HuH-7.5 (cell line): ENCODE measurements at places on chromosomes 1 and 21.

DNA sequence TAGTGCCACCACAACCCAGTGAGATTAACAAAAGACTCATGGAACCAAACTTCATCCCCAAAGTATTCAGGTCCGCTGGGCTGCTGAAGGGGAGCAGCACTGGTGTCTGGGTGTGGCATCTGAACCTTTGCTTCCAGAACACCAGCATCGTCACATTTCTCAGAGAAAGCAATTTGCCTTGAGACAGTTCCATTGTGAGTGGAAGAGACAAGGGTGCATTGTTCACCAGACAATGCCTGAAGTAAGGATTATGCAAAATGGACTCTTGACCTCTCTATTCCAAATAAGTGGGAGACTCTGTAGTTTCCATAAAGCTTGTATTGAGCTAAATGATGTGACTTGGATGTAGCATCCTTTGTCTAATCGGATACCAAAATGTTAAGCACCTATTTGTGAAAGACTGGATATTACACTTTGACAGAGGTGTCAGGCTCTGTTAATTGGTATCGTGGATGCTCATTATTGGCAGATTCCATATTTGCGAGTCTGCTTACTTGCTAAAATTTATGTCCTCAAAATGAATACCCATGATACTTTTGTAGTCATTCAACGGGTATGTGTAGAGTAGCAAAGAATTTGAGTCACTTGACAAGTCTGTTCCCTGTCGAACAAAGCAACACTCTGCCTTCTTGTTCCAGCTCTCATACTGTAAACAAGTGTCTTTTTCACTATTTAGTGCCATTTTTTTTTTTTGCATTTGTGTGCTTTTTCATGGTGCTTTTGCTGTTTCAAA, 75.6 kb downstream of the MRPS6 start:
- DNase-seq: no peak

DNA sequence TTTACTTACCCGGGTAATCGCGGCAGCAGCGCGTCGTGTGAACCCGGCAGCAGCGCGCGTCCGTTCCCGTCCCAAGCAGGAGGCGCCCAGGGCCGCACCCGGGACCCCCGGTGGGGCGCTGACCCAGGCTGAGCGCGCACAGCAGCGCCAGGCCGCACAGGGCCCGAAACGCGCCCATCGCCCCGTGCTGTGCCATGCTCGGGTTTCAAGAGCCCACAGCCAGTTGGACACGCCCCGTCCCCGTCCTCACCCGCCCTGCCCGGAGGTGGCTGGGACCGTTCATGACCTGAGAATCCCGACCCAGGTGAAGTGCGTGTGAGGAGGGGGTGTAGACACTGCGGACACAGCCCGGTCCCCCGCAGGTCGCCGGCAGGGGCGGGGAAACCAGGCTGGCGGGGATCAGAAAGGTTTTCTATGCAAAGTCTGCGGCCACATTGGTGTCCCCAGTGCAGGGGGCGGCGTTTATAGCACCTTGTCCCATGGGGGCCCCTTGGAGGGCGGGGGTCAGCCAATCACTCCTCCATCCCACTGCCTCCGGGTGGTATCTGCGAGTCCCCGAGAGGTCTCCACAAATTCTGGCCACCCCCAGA, at the start of gene TNFRSF18:
TNFRSF18 (minus strand) TSS at position 217 of the 590 bp plus-strand sequence; CDS start at position 196, 21 bp downstream.
- DNase-seq: no peak

GRCh38 chr1:93414749-93415148, 33.2 kb upstream of the FNBP1L start:
- DNase-seq: no peak

DNA sequence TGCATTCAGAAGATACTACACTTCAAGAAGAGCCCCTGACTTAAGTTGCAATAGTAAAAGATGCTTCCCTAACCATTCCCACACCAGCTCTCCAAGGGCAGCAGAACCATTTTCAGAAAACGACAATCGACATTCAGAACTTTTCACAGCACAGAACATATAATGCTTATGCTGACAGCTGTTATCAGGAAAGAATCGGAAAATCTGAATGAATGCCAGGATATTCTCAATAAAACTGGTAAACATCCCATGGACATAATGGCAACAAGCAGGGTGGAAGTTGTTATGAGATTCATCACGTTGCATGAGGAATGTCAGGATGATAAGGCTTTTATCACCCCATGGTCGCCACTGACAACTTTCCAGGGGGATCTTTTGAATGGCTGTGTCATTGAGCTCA, 246.6 kb upstream of the CHRM3 start:
- DNase-seq: no peak

- DNase-seq: no peak
Observed at GRCh38 chr1:25871704-25872494, 3.6 kb downstream of the PAQR7 start.

DNA sequence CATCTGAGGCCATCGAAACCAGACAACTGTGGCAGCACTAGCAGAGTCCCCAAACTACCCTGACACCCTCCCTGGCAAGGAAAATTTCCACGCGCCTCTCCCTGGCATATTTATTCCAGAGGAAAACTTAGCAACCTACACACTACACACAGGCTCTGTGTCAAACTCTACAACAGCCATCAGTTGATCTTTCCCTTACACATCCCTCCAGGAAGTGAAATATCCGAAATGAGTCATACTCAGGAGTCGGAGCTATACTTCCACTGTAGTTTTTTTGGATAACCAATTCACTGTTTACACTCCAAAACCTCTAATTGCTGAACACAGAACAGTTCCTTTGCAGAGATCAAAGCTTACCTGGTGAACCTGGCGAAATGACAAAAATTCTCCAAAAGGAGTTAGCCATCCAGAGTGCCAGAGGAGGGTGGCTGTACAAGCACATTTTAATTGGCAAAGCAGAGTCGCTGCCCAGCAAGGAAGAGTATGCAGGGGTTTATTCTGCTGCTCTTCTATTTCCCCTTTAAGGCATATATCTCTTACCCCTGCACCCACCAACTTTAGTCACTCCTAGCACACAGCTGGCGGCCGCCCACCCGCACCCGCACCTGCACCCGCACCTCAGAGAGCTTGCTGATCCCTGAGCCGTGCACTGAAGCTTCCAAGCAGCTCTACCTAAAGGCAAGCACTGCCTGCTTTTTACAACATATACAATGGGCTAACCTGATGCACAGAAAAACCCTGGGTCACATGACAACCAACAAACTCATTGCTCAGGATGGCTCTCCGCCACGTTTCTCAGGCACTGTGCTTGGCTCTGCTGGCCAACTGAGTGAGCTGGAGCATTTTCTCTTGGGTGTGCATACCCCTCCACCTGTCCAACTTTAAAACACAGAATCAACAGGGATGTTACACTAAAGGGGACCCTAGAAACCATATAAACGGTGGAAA, 54.9 kb downstream of the CAPZB start:
- DNase-seq: no peak

DNA sequence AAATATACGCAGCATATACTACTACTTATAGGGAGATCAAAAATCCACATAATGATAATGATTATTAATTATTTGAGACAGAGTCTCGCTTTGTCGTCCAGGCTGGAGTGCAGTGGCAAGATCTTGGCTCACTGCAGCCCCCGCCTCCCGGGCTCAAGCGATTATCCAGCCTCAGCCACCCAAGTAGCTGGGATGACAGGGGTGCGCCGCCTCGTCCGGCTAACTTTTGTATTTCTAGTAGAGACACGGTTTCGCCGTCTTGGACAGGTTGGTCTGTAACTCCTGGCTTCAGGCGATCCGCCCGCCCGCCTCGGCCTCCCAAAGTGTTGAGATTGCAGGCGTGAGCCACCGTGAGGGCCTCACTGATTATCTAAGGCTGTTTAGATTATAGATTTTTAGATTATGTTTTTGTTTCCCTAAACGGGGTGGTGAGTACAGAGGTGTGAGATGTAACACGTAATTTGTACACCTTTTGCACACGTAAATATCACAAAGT, 548 bp upstream of the SLC25A33 start:
- no peak for DNase-seq

DNA sequence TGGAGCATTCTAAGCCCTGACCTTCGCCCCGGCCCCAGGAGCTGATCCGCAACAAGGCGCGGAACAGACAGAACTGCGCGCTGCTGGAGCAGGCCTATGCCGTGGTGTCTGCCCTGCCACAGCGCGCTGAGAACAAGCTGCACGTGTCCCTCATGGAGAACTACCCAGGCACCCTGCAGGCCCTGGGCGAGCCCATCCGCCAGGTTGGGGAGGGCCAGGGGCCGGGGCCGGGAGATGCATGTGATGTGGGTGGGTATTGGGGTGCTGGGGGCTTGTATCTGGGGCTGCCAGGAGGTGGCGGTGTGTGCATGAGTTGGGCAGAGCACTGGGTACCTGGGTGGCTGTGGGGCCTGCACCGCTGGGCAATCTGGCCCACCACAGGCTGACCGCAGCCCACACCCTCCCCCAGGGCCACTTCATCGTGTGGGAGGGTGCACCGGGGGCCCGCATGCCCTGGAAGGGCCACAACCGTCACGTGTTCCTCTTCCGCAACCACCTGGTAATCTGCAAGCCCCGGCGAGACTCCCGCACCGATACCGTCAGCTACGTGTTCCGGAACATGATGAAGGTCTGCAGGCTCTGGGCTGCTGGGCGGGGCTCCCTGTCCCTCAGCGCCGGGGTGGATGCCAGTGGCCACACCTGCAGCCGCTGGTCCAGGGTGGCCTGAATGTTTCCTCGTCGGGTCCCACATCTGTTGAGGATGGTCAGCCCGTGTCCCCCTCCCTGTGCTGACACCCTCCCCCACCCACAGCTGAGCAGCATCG, 65.8 kb downstream of the TRIM11 start:
- no peak for DNase-seq

GRCh38 chr1:197921235-197922069, 4.3 kb downstream of the LHX9 start:
- DNase-seq: no peak

GRCh38 chr1:163298365-163298764, 23.4 kb upstream of the NUF2 start:
- DNase-seq: no peak

GRCh38 chr1:20936216-20936615, 149.1 kb upstream of the HP1BP3 start:
- DNase-seq: no peak

DNA sequence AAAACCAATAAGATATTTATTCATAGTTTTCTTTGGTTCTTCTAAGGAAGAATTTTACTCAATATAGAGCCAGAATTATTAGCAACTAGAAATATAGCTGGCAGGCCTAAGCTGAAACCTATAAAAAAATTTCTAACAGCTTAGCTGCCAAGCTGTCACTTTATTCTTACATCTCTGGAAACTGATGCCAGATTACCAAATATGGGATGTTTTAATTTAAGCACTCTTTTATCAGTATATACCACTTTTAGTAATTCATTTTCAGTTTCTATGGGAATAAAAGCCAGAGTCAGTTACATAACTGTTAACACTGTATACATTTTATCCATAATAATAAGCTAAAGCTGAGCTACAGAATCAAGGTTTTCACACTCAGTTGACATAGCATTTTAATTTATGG, 68.7 kb upstream of the MPC2 start:
- no peak for DNase-seq

GRCh38 chr1:154940651-154941194, 4.2 kb upstream of the PMVK start:
- DNase-seq: no peak

- DNase-seq: no peak
Observed at GRCh38 chr1:56399795-56400194, 179.6 kb downstream of the PLPP3 start.

DNA sequence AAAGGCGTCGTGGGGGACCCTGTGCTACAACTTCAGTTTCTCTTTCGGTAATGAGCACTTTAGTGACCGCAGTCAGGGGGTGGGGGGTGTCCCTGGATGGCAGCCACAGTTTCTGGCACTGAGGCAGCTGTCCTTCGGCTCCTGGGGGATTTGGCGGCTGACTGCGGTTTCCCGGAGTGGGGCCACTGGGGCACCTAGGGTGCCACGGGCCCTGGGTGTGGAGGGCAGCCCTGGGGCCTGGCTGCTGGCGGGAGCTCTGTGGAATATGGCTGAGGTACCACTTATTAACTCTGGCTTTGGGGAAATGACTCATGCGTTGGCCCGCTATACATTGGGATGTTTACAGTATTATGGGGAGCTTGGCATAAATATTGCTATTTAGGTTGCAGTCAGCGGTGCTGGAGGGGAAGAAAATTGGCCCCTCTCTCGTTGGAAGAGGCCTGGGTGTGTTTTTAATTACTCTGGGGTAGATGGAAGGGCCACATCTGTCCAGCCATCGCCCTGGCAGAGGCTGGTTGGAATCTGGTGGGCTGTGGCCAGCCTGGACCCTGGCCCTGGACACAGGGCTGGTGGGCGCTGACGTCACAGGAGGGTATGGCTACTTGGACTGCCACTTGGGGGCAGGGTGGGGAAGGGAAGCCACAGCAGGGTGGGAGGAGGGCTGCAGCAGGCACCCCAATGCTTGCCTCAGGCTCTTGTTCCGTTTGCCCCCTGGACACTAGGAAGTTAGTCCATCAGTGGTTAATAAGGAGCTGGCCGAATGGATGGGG, 2.0 kb downstream of the EPHB2 start:
- DNase-seq: no peak

GRCh38 chr1:95197616-95198252, 36.3 kb upstream of the RWDD3 start:
- no peak for DNase-seq

DNA sequence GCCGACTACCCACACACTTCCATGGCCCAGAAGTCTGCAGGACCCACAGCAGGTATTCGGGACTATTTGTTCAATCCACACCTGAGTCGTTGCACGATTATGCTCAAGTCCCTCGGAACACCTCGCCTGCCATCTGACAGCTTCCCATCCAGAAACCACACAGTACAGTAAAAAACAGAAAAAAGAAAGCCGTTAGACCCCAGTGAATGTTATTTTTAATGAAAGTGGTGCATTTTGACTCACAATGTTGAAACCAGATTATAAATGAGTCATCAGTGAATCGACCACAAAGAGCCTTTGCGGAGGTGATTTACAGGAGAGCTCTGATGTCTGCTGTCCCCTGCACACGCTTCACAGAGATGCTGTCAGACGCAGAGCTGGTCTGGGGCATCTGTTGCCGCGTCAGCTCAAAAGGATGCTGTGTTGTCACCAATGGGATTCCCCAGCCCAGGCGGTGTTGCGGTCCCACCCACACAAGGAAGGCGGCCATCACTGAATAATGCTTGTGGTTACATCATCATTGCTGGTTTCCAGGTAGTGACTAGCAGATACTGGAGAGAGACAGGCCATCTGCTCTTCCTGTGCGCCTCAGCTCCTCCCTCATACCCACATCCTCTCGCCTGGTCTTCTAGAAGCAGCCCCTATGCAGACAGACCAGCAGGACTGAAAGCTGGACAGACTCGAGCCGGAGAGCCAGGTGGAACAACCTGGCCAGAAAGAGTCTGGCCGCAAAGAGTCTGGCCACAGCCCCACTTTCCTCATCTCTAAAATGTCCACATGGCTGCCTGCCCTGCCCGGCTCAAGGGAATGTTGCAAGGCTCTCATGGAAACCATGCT, 116.8 kb downstream of the TOMM20 start:
- DNase-seq: no peak

GRCh38 chr1:180501865-180502360, 464 bp downstream of the ACBD6 start:
- peak; percentile 62 for DNase-seq
